ENCODE measurements at places on chromosomes 2 and 18.

- no peak for DNase-seq
Measured at GRCh38 chr2:109217362-109218086, 88.5 kb downstream of the SH3RF3 start.

GRCh38 chr2:237600205-237600846, 9.8 kb upstream of the RAB17 start:
- peak; percentile 44 for DNase-seq

DNA sequence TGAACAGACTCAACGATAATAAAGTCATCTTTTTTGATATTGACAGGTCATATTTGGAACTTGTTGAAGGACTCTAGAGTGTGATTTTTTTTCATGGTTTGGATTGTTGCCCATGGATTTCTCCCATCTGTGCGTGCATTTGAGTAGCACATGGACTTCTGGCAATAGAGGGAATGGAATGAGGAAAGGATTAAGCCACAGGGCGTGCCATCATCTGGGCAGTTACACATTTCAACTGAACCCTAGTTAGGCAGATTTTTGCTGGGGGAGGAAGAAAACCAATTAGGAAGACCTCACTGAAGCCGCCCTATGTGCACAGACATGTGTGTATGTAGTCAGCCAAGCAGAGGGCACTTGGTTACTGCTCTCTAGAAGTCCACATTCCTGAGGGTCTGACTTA, 72.6 kb downstream of the TPGS2 start:
- no peak for DNase-seq

GRCh38 chr2:119422360-119423107, 9.1 kb upstream of the TMEM37 start:
- DNase-seq = no peak

DNA sequence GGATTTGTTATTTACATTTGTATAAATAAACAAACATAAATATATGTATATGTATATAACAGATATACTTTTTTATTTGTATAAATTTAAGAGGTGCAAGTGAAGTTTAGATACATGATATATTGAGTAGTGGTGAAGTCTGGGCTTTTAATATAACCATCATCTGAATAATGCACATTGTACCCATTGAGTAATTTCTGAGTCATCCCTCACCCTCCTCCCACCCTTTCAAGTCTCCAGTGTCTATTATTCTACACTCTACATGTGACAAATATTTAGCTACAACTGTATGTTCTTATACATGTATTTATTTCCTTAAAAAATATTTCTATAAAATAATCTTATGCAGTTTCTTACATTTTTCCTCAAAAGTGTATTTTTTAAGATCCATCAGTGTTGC, 358.7 kb upstream of the TFPI start:
- no peak for DNase-seq

DNA sequence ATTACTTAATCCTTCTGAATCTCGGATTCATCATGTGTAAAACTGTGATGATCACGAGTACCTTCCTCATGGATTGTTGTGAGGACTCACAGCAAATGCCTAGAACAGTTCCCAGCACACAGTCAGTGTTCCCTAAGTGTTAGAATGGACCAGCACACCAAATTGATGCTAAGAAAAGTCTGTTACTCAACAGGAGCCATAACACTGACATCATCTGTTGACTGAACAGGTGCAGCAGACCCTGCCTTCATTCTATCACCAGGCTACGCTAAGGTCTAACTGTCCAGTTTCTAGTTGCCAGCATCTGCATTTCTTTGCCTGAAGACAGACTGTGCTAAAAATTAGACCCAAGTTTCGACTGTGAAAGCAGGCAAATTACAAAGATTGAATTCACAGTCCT, 18.6 kb downstream of the DTNB start:
- DNase-seq = no peak

DNA sequence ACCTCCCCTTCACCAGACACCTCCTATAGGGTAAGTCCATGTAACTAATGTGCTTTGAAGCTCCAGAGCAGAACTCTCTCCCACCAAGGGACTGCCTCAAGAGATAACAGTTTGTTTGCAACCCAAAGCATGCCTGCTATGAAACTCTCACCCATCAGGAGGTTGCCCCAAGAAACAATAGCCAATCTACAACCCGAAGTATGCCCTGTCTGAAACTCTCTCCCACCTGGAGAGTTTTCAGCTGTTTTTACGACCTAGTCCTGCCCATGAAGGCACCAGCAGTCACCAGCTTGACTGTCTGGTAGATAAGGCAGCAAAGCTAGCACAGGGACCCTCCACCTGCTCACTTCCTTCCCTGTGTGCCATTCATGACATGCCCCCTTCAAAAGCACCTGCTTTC, 533.9 kb upstream of the CRIM1 start:
- no peak for DNase-seq

DNA sequence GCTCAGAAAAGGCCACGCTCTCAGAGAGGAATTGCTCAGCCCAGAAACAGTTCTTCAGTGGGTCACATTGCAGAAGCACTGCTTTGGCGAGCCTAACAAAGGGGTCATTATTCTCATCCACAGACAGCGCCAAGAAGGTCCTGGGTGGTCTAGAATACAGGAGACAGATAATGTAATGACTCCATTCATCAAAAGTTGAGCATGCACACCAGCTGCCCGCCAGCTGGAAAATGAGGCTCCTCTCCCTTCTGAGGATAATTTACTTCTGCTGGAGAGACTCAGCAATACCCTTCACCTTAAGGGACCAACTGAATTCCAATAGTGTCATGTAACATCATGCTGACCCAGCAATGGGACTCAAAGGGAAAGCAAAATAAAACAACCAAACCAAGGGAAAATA, 79.9 kb downstream of the TRIB2 start:
- no peak for DNase-seq

DNA sequence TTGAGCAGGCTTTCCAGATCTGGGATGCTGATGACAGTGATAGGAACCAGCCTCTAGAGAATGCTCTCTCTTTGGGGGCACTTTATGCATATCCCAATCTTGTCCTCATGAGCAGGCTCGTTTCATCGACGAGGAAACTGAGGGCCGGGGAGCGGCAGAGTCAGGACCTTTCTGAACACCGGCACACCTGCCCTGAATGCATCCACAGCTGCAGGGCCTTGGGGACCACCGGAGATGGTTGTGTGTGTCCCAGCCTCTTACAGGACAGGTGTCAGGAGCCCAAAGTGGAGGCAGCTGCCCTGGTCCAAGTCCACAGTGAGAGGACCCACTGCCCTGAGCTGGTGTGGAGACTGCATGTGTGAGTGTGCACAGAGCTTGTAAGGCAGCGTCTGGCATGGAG, 47.6 kb upstream of the FAHD2A start:
- no peak for DNase-seq

DNA sequence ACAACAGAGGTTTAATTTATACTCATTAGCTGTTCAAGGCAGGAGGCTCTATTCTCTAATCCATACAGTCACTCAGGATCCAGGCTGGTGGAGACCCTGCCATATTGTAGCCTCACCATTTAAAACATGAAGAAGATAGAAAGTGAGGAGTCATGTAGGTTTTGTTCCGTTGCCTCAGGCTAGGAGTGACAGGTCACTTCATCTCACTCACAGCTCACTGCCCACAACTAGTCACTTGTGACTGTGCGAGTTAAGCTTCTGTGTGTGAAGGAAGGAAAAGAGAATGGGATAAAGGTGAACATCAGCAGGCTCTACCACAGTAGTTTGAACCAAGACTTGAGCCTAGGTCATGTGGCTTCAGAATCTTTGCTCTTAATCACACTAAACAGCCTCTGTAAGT, 9.0 kb upstream of the IGFBP2 start:
- no peak for DNase-seq

DNA sequence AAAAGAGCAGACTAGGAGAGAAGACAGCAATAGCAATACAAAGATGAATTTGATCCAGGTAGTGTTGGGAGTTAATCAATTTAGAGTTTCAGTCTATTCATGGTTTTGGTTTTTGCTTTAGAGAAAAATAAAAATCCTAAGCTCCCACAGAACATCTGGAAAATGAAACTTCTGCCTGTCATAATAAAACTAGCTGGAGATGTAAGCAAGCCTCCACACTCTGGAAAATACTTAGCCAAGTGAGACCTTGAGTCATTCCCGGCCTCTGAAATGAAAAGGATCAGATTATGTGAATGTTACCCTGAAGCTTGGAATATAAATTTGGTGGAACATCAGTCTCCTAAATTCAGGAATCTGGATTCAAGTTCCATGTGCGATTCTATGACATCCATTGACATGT, 485.6 kb upstream of the SPRED2 start:
- no peak for DNase-seq

DNA sequence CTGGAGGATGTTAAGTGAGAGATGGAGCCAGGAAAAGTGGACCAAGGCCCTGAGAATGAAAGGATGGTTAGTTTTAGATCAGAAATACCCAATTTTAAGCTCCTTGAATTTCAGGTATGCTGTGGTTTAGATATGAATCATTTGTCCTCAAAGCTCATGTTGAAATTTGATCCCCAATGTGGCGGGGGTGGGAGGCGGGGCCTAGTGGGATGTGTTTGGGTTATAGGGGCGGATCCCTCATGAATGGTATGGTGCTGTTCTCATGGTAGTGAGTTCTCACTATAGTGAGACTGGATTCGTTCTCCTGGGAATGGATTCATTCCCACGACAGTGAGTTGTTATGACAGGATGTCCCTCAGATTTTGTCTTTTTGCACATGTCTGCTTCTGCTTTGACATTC, 11.4 kb downstream of the MYO5B start:
- DNase-seq = no peak

DNA sequence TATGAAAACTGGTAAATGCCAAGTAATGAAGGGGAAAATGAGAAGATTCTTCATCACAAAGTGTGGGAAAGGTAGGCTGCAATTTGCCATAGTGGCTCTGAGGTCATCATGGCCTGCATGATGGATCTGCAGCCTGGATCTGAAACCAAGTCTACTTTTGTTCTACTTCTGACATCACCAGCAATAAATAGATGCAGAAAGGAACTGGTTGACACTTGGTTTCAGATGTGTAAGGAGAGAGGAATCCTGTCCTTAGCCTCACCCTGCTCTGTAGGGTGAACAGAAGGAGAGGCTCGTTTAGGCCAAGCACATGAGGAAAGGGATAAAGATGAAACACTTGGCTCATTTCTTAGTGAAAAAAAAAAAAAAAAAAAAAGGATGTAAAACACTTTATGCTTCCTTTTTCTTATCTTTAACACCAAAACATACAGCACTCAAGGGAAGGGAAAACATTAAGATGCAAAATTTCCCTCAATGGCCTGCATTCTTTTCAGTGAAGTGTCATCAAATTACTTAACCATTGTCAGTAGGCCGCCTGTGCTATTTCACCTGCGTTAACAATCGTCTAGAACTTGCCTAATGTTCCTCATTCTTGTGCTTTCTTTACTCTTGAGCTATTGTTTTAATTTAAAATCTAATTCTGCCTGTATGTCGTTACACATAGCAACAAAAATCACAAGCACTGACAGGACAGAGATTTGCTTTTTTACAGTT, 3.9 kb downstream of the NEB start:
- DNase-seq = no peak

- DNase-seq = peak; percentile 38
Measured at GRCh38 chr2:212237350-212238095, 301.1 kb downstream of the ERBB4 start.

GRCh38 chr2:37827911-37828511, 97.1 kb upstream of the RMDN2 start:
- peak; percentile 83 for DNase-seq

DNA sequence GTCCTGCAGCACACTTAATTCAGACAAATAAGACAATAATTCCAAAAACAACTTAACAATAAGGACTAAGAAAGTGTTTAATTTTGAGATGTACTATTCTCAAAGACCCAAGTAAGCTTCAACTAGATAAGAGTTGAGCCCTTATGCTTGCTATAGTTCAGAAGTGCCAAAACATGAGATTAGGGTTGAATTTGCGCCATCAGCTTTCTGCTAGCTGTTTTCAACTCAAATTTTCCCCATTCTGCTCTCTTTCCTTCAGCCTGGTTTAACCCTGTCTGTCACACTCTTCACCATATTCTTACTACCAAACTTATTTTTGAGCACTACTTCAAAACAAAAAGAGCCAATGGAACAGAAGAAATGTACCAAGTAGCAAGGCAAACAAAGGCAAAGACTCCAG, 4.1 kb downstream of the NFE2L2 start:
- no peak for DNase-seq

- no peak for DNase-seq
Measured at GRCh38 chr2:125408874-125409538, 1247.0 kb upstream of the GYPC start.

GRCh38 chr2:73917696-73918207, 8.9 kb upstream of the DGUOK start:
- DNase-seq = no peak

DNA sequence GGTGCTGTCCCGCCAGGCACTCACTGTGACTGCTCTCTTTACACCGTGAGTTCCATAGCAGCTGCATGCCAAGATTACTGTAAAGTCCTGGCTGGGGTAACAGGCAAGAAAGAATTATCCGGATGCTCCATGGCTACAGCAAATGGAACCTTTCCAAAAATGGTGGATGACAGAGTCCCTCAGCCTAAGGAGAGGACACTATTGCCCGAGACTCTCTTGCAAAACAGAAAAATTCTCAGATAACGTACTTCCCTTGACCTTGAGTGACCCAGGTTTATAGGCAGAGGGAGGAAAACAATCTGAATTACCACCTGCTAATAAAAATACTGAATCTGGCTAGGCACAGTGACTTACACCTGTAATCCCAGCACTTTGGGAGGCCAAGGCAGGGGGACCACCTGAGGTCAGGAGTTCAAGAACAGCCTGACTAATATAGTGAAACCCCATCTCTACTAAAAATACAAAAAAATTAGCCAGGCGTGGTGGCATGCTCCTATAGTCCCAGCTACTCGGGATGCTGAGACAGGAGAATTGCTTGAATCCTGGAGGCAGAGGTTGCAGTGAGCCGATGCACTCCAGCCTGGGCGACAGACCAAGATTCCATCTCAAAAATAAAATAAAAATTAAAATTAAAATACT, 4.5 kb downstream of the CYS1 start:
- DNase-seq = no peak

GRCh38 chr2:155111070-155111469, 412.6 kb downstream of the KCNJ3 start:
- DNase-seq = no peak

DNA sequence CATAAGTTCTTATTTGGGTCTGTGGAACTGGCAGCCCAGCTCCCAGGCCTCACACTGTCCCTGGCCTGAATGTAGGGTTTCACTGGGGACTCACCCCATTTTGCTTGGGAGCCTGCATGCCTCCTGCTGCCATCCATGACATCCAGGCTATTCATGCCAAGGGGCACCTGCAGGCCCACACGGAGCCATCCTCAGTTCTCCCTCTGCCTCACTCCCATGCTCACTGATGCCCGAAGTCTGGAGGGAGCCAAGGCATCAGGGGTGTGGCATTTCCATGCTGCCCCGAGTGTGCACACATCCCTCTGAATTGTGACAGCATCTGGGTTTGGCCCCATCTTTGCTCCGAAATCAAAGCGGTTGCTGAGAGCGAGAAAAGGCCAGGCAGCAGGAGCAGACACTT, 67.4 kb upstream of the ZNF804A start:
- no peak for DNase-seq

DNA sequence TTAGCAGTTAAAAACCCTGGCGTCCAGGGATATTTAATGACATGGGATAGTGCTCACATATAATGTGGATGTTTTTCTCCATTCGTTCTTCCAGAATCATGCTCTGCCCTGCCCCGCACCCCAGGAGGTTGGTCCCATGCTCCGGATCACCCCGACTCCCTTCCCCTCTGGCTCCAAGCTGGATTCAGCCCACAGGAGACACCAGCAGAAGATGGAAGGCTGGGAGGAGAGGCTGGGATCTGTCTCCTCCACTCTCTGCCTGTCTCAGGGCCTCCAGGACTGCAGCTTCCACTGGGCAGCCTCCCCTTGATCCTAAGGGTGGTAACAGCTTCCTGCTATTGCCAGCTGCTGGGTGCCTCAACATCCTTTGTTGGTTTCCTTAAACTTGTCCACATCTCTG, 24.5 kb downstream of the TMEM177 start:
- DNase-seq = no peak

Measured in WERI-Rb-1 (cell line).